ENCODE measurements at places on chromosomes 5 and 9.

DNA sequence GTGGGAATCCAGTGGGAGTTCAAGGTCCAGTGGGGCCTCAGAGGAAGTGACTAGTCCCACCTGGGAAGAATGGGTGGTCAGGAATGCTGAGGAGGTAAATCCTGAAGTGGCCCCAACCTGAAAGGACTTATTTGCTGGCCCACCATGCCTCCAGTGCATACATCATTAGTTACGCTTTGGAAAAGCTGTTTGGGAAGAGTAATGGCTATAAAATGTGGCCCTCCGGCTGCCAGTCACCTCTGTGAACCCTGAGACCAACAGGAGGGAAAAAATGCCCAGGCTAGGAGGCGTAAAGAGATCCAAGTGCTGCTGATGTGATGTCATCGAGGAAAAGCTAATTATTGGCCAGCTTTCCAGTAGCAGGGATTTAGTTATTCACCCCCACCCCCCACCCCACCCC is 2.7 kb upstream of the SLC26A2 start:
- DNase-seq: no peak

GRCh38 chr9:78971540-78971939 is 600.2 kb upstream of the TLE4 start:
- no peak for DNase-seq

DNA sequence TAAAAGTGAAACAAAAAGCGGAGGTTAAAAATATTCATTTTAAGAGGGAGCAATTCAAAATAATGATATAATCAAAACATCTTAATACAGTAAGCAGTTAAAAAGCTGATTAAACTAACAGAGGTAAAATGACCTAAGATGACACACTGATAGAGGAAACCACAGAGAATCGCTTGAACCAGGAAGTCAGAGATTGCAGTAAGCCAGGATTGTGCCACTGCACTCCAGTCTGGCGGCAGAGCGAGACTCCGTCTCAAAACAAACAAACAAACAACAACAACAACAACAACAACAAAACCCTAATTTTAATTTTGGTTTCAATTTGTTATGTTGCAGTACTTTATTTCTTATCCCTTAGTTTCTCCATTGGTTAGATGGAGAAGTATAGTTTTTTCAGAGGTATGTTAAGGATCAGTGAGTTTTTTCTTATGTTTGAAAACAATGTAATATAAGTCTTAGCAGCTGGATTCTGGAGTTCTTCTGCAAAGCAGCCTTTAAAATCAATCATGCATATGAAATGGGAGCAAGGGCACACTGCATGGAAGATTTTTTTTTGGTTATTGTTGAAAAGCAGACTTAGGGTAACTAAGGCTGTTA is 58.5 kb downstream of the MLANA start:
- DNase-seq: no peak

GRCh38 chr5:142825378-142826089 is 55.4 kb downstream of the ARHGAP26 start:
- no peak for DNase-seq

DNA sequence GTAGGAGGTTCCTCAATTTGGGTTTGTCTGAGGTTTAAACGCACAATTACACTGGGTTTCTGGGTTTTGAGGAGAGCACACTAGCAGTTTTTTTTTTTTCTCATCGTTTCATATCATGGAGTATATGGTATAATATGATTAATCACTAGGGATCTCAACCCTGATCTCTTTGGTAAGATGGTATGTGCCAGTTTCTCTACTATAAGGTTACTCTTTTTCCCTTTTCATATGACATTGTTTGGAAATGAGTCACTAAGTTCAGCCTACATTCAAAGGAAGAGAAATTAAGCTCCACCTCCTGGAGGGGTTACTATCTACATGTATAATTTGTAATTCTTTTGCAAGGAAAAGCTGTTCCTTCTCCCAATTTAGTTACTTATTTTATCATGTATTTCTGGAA is 35.2 kb downstream of the MTRR start:
- DNase-seq: no peak

DNA sequence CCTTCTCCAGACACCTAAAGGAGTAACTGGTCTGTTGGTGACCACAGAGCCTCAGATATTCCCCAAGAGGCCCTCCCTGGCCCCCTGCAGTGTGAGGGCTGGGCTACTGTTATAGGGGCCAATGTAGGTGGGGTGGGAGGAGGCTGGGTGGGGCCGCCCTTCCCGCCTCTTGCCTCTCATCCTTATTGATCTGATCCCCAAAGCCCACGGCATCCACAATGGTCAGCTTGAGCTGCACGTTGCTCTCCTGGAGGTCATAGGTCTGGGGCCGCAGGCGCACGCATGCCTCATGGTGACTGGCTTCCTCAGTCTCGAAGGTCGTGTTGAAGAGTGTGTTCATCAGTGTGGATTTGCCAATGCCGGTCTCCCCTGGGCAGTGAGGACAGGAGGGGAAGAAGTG is 13.0 kb downstream of the SEPTIN8 start:
- DNase-seq: no peak

- no peak for DNase-seq
Observed at GRCh38 chr5:25262221-25262620, 617.4 kb upstream of the CDH10 start.

DNA sequence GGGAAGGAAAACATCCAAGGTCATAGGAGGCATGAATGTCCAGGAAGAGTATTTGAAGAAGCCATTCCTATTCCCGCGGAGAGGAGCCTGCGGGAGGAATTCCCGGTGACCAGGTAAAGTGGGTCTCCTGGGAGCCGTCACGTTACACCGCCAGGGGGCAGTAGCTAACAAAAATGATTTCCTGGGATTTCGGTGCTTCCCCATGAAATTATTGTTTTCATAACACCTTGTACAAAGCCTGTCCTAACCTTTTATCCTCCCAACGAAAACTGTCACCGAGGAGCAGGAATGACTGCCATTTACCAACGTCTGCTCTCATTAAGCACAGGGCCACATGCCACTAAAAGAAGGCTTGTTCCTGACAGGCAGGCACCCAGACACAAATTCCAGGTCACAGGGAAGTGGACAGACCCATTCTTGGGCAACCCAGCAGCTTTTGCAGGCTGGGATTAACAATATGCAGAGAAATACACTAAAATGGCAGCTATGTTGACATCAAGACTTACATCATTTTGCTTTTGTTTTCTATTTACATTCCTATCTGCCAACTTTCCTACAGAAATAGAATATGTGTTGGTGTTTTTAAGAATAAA is 41.2 kb upstream of the CTSL start:
- DNase-seq: no peak

DNA sequence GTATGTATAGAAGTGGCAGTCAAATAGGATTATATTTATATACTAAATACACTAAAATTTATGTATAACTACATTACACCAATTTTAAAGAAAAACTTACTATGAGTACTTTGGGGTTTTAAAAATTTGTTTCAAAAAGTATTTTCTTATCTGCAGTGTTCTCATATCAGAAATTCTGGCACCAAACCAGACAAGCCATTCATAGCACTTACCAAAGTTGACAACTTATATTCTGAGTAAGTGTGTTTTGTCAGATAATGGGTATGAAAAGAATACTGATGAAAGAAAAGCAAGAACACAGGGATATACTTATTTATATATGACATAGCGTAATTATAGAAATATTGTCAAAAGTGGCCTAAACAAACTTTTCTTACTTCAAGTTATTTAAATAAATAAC is 67.5 kb downstream of the SPEF2 start:
- no peak for DNase-seq

DNA sequence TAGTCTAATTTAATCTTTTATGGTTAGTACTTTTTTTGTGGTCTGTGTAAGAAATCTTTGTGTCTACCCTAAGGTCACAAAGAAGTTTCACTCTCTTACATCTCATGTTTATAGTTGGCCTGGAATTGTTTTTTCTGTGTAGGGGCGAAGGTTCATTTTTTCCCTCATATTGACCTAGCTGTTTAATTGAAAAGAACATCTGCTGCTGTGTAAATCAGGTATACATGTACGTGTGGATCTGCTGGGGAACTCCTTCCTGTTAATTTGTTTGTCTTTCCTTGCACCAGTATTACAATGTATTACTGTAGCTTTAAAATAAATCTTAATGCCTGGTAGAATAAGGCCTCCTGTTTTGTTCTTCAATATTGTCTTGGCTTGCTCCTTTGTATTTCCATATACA is 37.8 kb downstream of the EXOSC2 start:
- no peak for DNase-seq

DNA sequence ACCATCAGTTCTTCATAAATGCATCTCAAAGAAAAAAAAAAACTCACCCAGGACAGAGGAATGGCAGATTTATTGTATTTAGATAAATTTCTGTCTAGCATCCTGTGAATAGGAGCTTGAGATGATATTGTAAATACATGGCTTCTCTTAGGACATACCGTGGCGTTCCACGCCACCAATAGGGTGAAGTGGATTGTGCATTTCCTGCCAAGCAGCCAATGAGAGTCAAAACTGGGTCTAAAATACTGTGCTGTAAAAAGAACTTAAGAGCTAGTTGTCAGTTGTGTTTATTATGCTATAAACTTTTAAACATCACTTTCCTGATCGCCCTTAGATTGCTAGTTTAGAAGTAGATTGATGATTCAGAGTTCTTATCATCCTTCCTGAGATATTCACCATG is 20.9 kb upstream of the TRPM6 start:
- DNase-seq: no peak

DNA sequence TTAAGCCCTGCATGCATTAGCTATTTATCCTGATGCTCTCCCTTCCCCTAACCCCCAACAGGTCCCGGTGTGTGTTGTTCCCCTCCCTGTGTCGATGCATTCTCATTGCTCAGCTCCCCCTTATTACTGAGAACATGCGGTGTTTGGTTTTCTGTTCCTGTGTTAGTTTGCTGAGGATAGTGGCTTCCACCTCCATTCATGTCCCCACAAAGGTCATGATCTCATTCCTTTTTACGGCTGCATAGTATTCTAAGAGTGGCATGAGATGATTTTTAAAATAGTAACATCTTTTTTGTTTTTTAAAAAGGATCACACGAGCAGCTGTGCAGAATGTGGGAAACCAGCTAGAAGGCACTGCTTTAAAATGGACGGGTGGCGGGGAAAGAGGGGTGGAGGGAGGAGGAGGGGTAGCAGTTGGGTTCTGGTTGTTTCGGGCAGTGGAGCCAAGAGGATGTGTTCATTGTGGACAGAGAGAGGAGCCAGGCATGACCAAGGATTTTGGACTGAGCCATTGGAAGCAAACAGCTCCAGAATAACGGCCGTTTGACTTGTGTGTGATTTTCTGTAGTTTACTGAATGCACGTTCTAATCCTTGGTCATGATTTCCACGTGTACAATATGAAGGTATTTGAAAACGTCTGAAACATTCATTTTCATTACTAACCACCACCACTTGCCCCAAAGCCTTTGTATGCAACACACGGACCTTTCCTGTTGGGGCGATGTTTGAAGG is 1.7 kb upstream of the TENT4A start:
- no peak for DNase-seq

DNA sequence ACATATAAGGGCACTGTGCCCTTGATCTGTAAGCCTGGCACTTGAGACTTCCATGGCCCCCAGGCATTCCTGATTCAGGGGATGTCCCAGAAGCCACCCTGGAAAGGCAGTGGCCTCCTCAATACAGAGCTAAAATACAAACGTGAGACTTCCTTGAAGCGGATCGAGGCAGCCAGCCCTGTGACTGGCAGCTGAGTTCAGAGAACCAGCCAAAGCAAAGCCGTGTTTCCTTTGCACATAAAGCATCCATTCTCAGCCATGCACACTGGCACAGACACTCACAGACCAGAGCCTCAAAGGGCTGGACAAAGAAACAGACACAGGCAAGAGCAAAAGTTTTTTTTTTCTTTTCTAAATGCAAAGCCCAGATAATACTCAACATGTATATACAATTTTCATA is 18.8 kb upstream of the CPEB4 start:
- no peak for DNase-seq

DNA sequence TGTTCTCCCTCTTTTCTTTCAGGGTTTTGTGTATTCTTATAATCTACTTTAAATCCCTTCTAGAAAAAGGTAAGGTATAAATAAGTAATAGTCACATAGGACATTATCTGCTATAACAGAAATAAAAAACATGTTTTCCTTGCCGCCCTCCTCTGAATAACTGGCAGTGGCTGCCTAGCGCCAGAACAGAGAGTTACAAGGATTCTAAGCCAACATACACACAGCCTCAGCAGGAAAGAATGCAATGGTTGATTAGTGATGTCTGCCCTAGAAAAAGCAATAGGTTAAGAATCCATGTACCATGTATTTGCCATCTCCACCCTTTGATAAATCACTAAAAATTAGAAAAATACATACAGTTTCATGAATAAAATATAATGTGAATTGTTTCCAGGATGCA is 4.9 kb downstream of the MED27 start:
- DNase-seq: no peak

- DNase-seq: no peak
Observed at GRCh38 chr5:113246361-113246870, 188.4 kb downstream of the TSSK1B start.

DNA sequence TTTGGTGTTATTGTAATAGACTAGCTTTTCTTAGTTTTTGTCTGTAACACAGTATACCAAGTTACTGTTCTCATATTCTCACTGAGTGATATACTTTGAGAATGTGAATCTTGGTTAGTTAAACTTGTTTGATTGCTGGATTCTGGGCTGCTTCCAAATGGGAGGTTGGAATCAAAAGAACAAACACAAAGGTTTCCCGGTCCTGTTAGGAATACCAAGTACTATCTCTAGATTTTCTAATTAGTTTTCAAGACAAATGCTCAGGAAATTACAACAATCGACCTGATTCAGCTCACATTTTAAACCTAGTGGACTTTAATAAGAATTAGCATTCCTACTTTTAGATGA is 244.3 kb downstream of the CSNK1G3 start:
- DNase-seq: no peak

DNA sequence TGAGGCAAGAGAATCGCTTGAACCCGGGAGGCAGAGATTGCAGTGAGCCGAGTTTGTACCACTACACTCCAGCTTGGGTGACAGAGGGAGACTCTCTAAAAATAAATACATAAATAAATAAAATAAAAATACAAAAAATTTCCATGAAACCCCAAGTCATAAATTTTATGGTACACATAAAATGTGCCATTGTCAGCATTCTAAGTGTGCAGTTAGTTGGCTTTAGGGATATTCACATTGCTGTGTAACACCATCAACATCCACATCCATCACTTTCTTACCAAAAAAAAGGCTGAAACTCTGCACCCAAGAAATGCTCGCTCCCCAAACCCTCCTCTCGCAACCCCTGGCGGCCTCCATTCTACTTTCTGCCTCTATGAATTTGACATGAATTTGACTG is 135.2 kb downstream of the GAPVD1 start:
- DNase-seq: no peak

- no peak for DNase-seq
Observed at GRCh38 chr5:150108711-150109514, 22.6 kb upstream of the CSF1R start.

All from stimulated activated CD4-positive, alpha-beta T cell treated with anti-CD3 and anti-CD28 coated beads, Interleukin-12 subunit alpha, Interleukin-12 subunit beta, amount 100 ng/mL, for 24 hours (primary cell).